ENCODE measurements at places on chromosomes 1 and 21.

GRCh38 chr1:243732637-243733036, 117.4 kb downstream of the AKT3 start:
- DNase-seq, result no peak

GRCh38 chr21:42146821-42147220, 72.1 kb upstream of the ABCG1 start:
- DNase-seq, result no peak

- no peak for DNase-seq
These were observed 155.9 kb upstream of the COA6 start for GRCh38 chr1:234217316-234217840.

GRCh38 chr1:171802207-171802606, 20.7 kb downstream of the METTL13 start:
- DNase-seq, result no peak

GRCh38 chr1:204217648-204218000, 3.8 kb upstream of the GOLT1A start:
- no peak for DNase-seq

GRCh38 chr1:46767649-46768282, 31.1 kb upstream of the CYP4B1 start:
- DNase-seq, result peak; percentile 81

DNA sequence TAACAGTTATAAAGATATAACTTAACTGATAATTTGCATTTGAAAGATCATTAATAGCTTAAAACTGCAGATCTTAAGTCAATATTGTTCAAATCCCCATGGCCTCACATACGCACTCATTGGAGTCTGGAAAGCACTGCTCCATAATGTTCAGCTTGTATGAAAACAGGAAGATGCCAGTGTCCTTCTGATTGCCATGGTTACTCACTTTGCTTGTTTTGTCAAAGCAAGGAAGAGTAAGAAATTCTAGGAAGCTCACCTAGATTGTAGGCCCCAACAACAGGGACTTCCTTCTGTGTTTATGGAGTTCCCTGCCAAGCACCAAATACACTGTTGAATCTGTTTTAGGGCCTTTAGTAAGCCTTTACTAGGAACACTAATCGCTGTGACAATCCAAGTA, 10.9 kb downstream of the GAS5 start:
- no peak for DNase-seq

GRCh38 chr1:83515578-83516154, 483.3 kb downstream of the TTLL7 start:
- DNase-seq, result no peak

GRCh38 chr1:161128591-161129420, 3.7 kb downstream of the DEDD start:
- no peak for DNase-seq

DNA sequence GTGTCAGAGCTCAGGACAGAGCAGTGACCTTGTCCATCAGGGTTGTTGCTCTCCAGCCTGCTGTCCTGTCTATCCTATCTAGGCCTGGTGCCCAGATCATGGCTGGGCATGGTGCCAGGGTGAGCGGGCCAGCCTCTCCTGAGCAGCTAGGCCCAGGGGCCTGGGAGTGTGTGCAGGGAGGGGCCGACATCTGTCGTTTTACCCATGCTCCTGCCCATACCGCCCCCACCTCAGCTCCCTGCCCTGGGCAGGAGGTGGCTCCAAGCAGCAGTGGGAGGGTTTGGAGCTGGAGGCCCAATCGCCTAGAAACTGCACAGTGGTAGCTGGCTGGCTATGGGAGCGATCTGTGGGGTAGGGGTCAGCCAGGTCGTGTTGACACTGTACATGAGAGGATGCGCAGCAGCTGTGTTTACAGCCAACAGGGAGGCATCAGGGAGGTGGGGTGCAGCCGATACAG, 6.5 kb downstream of the INSRR start:
- peak; percentile 95 for DNase-seq

GRCh38 chr1:7641587-7642417, 129.3 kb upstream of the VAMP3 start:
- DNase-seq, result peak; percentile 54

GRCh38 chr1:185966471-185966870, 232.3 kb downstream of the HMCN1 start:
- DNase-seq, result no peak

- DNase-seq, result no peak
These were observed 230.5 kb upstream of the CAMK1G start for GRCh38 chr1:209353053-209353452.

DNA sequence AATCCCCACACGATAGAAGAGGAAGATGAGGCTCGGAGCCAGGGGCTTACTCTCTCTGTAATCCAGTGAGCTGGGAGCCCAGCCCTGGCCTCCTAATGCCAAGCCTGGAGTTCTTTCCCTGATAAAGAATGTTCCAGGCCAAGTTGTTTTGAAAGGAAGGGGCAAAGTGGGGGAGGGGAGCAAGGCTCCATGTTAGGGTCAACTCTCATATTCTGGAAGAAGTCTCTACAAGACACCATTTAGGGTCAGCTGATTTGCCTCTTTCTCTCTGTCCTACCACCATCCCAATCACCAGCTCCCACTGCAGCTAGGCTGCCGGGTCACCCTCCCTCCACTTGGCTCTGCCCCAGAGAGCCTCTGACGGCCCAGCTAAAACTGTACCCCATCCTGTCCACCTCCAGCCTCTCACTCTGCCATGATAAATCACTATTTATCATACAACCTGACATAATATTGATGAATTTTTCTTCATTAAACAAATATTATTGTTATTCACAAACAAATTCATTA, 95.0 kb downstream of the GLIS1 start:
- no peak for DNase-seq

- DNase-seq, result no peak
These were observed 81.2 kb downstream of the PHTF1 start for GRCh38 chr1:113678159-113678469.

DNA sequence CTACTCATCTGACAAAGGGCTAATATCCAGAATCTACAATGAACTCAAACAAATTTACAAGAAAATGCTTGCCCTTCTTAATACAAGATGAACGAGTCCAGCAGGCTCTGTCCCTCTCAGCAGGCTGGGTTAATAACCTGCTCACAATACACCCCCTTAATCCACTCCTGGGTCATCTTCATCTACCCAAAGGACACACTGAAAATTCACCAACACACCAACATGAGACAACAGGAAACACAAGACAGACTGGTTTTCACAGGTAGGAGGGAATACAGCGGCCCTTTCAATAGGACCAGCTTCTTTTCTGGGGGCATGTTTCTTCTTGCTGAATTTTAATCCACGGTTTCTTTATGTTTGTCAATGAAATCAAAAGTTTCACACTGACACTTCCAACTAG, 44.6 kb downstream of the SUSD4 start:
- DNase-seq, result peak; percentile 21

GRCh38 chr1:3021801-3022401, 634 bp downstream of the ACTRT2 start:
- DNase-seq, result no peak

- no peak for DNase-seq
These were observed 88.6 kb upstream of the SLC35F3 start for GRCh38 chr1:233815865-233816264.

DNA sequence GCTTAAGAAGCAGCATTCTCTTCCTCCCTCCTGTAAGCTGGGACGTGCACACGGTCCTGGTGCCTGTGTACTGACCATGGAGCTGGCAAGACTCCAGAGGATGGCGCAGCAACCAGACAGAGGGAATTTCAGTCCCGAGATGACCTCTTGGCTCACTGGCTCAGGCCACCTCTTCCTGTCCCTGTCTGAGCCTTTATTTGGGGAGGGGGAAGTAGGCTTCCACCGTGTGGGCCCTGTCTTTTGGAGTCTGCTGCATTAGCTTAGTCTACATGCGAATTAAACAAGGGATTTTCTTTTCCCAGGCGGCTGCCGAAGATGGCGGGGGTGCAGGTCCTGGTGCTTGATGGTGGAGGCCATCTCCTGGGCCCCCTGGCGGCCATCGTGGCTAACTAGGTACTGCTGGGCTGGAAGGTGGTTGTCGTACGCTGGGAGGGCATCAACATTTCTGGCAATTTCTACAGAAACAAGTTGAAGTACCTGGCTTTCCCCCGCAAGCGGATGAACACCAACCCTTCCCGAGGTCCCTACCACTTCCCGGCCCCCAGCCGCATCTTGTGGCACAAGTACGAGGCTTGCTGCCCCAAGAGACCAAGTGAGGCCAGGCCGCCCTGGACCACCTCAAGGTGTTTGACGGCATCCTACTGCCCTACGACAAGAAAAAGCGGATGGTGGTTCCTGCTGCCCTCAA, 10.2 kb downstream of the IL24 start:
- no peak for DNase-seq

GRCh38 chr1:62589321-62589720, 8.0 kb upstream of the ANGPTL3 start:
- no peak for DNase-seq

- DNase-seq, result no peak
These were observed 508.6 kb downstream of the PTPRU start for GRCh38 chr1:29744684-29745490.

- no peak for DNase-seq
These were observed 78.9 kb upstream of the ARID1A start for GRCh38 chr1:26616881-26617280.

DNA sequence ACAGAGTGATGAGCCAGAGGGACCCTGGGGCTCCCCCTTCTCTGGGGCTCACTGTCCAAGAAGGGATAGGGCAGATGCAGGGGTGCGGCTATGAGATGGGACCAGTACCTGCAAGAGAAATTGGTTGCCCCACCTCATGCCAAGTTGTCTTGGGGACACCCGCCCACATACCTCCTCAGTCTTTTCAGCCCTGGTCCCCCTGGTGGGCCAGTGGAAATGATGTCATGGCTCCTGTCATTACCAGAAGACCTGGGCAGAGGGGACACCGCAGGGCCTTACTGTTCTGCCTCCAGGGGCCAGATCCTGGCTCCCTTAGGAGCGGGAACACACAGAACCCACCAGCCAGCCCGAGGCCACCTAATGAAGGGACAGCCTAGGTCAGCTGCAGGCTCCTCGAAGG, 63.2 kb downstream of the CDK18 start:
- no peak for DNase-seq

DNA sequence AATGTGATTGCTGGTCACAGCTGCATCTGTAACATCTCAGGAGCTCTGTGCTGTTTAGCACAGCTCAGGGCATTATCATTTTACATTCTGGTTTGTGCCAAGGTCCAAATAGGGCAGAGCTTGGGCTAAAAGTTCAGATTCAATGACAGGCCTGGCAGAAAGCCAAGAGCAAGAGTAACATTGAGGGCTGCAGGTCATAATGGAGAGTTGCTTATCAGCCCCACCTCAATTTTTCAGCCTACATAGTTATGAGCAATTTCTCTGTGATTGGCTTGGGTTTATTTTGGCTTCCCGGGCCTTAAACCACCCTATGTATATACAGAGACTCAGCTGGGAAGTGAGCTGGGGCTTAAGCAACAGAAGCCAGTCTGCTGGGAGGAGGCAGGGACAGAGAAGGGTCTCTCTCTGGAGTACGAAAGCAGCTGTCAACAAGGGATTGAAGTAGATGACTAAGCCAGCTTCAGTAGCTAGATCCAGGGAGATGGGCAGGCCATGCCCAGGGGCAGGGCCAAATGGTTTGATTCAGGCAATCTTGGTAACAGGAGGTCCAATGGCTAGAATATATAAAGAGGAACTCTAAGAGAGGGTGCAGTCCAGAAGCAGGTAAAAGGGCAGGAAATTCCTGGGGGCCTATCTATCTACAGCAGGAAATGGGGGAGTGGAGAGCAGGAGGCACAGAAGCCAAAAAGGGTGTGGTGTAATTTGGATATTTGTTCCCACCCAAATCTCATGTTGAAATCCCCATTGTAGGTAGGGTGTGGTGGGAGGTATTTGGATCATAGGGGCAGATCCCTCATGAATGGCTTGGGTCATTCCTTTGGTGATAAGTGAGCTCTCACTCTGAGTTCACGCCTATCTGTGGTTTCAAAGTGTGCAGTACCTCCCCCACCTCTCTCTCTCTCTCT, 49.0 kb downstream of the BRINP2 start:
- no peak for DNase-seq

GRCh38 chr1:88210103-88210787, 473.8 kb upstream of the PKN2 start:
- DNase-seq, result no peak

- DNase-seq, result no peak
These were observed 24.6 kb upstream of the ADARB1 start for GRCh38 chr21:45049714-45050344.

GRCh38 chr1:61753998-61754508, 11.8 kb downstream of the PATJ start:
- no peak for DNase-seq

DNA sequence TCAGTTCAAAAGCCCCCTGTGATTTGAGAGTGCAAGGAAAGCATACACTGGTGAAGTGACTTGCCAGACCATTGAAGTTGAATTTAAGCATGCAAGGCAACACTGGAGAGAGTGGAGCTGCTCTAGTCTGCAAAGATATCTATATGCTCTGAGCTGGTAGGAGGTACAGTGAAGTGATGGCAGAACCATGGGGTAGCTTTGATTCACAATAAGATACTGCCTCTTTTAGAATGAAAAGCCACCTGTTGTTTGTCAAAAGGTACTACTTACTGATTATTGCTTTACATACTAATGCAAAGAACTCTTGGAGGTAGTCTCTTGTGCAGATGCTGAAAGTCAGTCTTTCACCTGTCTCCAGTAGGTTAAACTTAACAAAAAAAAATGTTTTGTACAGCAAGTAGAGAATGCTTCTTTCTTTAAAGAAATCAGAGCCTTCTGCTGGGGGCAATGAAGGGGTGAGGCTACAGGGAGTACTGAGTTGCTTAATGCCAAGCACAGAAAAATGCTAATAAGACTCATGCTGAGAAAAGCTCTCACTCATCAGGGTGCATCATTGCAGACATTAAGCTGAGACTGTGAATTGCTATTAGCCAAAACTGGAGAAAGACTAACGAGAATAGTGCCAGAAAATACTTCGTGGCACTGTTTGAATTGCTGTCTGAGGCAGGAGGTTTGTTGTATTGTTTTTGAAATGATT, 1150.5 kb upstream of the TMPRSS15 start:
- no peak for DNase-seq

GRCh38 chr1:198929961-198930599, 291.2 kb downstream of the PTPRC start:
- peak; percentile 47 for DNase-seq

- DNase-seq, result no peak
These were observed 8.9 kb upstream of the ITLN2 start for GRCh38 chr1:160963521-160963920.

DNA sequence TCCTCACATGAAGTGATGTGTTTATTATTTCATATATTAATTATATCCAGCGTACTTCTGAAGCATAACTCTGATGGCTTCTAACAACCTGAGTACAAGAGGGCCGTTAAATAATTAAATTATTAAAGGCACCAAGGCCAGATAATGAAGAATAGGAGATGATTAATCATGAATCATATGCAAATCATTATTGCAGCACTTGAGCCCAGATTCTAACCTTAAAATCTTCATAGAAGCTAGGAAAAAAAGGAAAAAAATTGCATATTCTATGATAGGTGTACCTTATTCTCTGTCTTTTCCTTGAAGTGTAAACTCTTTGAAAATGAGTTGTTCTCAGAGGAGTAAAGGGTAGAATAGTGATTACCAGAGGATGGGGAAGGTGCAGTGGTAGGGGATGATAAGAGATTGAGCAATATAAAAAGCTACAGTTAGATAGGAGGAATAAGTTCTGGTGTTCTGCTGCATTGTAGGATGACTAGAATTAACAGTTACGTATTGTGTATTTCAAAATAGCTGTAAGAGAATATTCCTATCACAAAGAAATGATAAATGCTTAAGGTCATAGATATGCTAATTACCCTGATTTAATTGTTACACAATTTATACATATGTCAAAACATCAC, 51.1 kb downstream of the SWT1 start:
- DNase-seq, result no peak

- DNase-seq, result no peak
These were observed 1.5 kb downstream of the S100PBP start for GRCh38 chr1:32818804-32819541.

GRCh38 chr1:67465375-67465774, 35.2 kb upstream of the SERBP1 start:
- no peak for DNase-seq
